Femur (tissue), 1 donor: ENCODE measurements at places on chromosomes 6 and 20.

DNA sequence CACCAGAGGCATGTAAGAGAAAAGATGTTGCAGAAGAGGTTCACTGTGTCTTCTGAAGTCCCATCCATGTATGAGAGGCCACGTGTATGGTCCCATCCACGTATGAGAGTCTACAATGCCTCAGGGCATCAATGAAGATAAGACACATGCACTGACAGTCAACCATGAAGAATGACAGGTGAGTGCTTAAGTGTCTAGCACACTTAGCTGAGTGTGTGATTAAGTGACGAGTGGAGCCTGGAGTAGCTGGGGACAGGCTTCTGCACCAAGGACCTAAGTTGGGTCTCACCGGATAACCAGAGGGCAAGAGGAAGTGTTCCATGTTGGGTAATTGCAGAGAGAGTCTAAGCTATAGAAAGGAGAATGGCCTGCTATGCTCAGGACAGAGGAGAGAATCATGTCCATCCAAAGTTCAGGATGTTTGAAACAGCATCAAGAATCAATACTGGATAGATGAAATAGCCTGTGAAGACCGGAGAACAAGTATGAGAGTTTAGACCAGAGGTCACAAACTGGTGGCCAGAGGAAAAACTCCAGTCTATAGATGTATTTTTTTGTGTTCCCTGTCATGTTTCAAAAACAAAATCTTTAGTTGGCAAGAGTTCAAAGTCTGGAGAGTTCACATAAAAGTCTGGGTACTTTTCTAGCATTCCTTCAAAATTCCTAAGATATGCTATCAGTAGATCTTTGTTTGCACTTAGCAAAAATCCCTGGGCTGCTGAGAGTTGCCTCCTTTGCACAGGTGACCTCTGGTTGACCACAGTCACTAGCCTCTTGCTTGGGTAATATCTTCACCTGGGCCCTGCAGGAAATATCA is 165.8 kb downstream of the KIF16B start:
- no peak for DNase-seq

DNA sequence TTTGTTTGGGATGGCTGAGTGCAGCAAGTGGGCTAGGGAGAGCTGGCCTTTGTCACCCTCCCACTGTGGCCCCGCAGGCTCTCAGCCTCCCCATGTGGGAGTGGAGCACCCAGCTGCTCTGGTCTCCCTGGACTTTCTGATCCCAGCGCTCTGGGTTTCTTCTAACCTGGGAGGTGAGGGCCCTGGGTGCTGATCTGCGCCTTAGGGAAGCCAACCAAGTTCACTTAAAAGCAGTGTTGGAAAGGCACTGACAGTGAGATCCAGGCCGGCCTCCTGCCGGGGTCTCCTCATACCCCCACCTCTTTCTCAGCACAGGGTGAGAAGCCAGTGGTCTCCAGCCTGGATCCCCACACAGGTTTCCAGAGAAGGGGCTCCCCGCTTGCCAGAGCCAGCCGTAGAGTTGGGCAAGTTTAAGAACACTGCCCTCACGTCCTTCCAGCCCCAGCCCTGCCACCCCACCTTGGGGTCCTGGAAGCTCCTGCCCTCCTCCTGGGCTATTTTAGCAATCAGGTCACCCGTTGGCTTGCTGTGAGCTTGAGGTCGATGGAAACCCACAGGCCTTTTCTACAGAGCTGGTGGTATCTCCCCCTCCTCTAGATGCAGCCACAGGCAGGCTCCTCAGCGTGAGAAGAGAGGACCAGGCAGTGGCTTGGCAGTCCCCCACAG is 9.6 kb downstream of the C20orf203 start:
- no peak for DNase-seq

- no peak for DNase-seq
Measured at GRCh38 chr6:170006900-170007467, 255.6 kb downstream of the ERMARD start.

- DNase-seq, result peak; percentile 56
Measured at GRCh38 chr6:158285656-158286021, 26.6 kb upstream of the TULP4 start.

GRCh38 chr6:63671098-63671754 is 35.6 kb downstream of the PHF3 start:
- DNase-seq, result no peak

DNA sequence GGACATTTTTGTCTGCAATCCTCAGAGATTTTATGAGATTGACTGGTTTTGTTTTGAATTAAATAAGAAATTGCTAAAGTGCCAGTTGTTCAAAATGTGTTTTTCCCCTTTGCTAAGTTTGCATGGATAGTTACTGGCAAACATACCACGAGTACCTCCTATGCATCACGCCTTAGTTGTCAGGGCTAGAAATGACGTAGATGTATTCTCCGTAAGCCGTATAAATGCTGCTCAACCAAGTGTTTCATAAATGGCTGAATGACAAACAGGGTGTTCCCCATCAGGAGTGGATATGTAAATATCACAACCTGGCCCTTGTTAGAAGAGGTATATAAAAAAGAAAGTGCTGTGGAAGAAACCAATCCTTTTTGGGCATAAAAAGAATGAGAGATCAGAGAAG is 341.1 kb upstream of the ZFP64 start:
- DNase-seq, result no peak

DNA sequence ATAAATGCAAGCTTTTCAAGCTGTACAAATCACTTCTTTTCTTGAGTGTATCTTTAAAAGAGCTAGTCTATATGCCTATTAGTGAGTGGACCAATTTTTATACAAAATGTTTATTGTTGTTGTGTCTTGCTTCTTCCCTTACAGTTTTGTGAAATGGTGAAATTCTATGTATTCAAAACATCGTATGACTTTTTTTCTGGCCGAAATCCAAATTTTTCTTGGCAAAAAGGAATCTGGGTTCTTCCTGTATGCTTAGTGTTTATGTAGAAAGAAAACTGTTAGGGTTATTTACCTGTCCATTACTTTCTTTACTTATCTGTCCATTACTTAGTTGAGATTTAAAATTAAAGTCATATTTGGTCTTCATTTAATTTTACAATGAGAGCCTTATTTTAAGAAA is 153.9 kb downstream of the MMS22L start:
- DNase-seq, result no peak

- peak; percentile 77 for DNase-seq
Measured at GRCh38 chr20:57628047-57628961, 8.1 kb upstream of the ZBP1 start.

GRCh38 chr6:43428112-43428570 is 800 bp downstream of the ABCC10 start:
- DNase-seq, result no peak

GRCh38 chr20:45370571-45371160 is 7.5 kb downstream of the TP53TG5 start:
- no peak for DNase-seq

DNA sequence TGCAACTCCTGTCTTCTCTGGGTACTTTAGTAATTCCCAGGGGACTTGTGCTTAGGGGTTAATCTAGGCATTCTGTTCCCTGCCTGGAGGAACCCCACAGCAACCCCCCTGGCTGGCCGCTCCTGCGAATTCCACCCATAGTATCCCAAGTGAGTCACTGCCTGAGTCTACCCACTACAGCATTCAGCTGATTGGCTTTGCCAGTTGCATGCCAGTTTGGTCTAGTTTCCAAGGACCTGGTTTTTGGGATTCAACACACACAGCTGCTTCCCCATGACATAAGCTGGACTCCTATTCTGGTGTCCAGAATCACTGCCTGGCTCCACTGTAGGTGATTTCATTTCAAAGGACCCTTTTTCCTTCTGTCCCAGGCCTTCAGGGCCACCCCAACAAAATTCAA is 40.3 kb downstream of the PLCG1 start:
- DNase-seq, result peak; percentile 66

DNA sequence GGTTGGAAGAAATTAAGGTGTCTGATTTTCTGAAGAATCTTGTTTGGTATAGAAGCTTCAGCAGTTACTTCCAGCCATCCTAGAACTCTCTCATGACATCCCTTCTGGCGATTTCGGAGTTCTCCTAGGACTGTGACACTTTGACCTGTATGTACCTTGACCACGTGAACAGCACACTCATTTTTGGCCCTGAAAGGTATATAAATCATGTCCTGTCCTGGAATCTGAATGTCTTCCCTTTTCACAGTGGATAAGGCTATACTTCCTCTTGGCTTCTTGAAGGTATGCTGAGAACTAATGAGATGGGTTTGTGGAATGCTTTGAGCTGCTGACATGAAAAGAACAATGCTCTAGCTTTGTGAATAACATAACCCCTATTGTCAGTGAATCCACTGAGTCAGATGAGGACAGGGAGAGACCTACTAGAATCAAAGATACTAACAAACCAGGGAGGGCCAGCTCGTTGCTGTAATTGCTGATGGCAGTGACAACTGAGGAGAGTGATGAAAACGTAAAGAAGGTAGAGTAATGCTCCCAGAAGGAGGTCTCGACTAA is 6.0 kb upstream of the ZDHHC14 start:
- no peak for DNase-seq

GRCh38 chr6:1678201-1678600 is 68.5 kb downstream of the FOXC1 start:
- DNase-seq, result no peak

DNA sequence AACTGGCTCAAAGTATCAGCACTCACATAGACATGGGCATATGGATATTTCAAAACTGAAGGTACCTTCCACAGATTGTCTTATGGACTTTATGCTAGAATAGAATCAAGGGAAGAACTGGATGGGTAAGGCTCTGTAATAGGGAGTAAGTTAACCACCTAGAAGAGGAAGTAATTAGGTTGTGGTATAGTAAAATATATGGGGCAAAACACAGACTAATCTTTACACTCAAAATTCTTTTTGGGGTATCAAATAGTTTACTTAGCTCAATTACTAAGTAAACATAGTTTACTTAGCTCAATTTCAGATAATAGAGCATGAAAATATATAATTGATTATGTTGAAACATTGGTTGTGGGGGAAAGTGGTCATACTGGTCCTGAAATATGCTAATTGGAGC is 94.2 kb upstream of the ATXN1 start:
- no peak for DNase-seq

DNA sequence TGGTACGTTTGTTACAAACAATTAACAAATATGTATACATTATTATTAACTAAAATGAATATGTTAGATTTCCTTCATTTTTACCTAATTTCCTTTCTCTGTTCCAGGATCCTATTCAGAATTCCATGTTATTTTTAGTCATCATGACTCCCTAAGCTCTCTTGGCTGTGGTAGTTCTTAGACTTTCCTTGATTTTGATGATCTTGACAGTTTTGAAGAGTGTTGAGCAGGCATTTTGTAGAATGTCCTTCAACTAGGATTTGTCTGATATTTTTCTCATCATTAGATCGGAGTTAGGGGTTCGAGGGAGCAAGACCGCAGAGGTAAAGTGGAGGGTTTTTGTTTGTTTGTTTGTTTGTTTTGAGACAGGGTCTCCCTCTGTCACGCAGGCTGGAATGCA is 44.3 kb upstream of the ZNF184 start:
- no peak for DNase-seq

- DNase-seq, result no peak
Measured at GRCh38 chr20:64104667-64105451, 2.5 kb downstream of the NPBWR2 start.

DNA sequence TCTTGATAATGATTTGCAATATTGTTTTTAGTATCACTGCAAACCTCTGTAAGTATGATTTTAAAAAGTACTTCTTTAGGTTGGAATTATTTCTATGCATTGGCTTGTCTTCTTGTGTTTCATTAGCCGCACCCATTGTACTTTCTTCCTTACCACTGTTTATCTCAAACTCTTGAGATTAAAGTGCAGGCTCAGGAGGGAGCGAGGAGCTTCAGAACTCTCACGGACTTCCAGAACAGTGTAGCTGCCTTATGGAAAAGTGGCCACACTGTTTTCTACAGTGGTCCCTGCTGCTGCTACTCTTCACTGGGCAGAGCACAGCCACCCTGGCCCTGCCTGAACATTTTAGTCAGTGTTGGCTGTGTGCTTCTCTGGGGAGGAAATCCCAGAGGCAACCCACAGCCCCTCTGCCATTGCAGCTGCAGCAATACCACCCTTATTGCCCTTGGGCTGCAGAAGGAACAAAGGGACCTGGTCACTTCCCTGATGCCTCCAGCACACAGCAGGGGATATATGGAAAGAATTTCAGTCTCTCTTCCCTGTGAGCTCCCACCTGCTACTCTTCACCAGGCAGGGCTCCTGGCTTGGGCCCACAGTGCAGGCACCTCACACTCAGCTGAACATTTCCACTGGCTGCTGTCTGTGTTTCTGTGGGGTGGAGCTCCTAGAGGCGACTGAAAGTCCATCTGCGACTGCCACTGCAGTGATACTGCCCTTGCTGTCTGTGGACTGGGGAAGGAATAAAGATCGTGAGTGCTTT is 91.7 kb upstream of the MAP3K4 start:
- DNase-seq, result no peak

GRCh38 chr6:35718911-35719381 is 17.9 kb upstream of the ARMC12 start:
- no peak for DNase-seq

- no peak for DNase-seq
Measured at GRCh38 chr6:111477481-111477938, 5.5 kb downstream of the REV3L start.

DNA sequence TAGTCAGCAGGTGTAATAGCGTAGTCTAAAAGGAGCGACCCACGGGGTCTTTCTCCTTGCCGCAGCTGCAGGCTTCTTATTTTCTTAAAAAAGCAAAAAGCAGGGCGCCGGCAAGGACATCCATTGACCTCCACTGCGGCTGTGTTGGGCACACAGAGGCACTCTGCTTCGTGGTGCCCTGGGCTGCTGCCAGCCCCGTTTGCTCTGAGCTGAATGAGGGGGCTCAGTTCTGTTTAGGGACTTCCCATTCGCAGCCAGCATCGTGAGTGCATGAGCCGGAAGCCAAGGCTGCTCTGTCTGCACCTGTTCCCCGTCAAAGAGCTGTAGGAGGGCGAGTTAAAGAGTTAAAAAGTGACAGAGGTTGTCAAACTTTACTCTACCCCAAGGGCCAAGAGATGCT is 1.7 kb upstream of the SLC22A2 start:
- DNase-seq, result no peak

DNA sequence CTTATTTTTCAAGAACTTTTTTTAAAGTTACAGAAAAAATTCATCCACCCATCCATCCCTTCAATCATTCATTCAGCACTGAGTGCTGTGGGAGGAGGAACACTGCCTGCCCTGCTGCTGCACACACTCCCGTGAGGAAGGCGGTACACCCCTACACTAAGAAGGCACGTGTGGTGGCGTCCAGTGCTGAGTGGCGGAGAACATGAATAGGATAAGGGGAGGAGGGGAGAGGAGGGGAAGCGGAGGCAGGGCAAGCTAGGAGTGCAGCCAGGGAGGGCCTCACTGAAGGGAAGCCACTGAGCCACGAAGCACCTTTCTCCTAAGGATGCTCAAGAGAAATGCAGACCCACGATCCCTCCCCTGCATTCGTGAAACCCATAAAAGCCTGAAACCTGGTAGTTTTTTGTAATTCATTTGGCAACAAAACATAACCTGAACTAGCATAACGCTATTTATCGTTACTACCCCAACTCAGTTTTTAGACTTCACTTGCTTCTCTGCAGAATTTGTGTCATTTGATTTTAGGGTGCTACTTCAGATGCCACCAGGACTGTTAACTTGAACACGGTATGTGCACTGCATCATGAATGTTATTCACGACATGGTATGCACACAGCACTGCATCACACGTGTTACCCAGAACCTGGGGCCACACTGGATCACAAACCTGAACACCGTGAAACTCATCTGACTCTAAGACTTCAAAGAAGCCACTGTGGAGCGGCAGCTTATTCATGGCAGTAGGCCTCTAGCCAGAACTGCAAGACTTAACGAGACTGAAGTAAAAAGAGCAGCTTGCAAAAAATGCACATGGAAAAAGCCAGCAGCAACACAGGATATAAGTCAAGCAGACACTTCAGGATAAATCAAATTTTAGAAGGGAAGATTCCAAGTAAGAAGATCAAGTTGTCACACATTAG is 3.5 kb downstream of the RNASET2 start:
- DNase-seq, result no peak

GRCh38 chr6:12408752-12409151 is 118.6 kb downstream of the EDN1 start:
- DNase-seq, result no peak
